ENCODE measurements at places on chromosomes 12 and 14. TPM values are rescaled to one million over a fixed set of nuclear protein-coding genes. Genes with fewer than 3 reads are reported as not detected.

KRT73 gene
- total RNA-seq = not detected

ABCC9 gene
- 10.5 TPM for total RNA-seq

FAM186B gene
- 0.63 TPM for total RNA-seq

TMEM233 gene
- total RNA-seq = not detected

PEX5 gene
- 24.9 TPM for total RNA-seq

SPIC gene
- total RNA-seq = not detected

TOMM20L gene
- not detected for total RNA-seq

SLC6A12 gene
- total RNA-seq = not detected

LRFN5 gene
- 13.2 TPM for total RNA-seq

PTHLH gene
- total RNA-seq = 0.47 TPM

KIF5A gene
- 0.60 TPM for total RNA-seq

FGF6 gene
- not detected for total RNA-seq

KRT78 gene
- not detected for total RNA-seq

CEP170B gene
- 7.1 TPM for total RNA-seq

CCDC177 gene
- 0.09 TPM for total RNA-seq

PAPLN gene
- total RNA-seq = 4.6 TPM

DUSP16 gene
- 4.6 TPM for total RNA-seq

CLEC1B gene
- total RNA-seq = not detected

EML5 gene
- 0.32 TPM for total RNA-seq

CLEC14A gene
- 1.1 TPM for total RNA-seq

CARMIL3 gene
- total RNA-seq = 0.17 TPM

IL31 gene
- not detected for total RNA-seq

NANOG gene
- not detected for total RNA-seq

LMNTD1 gene
- total RNA-seq = 0.32 TPM

PPP1R1A gene
- total RNA-seq = not detected

LHX5 gene
- total RNA-seq = not detected

CRIP1 gene
- total RNA-seq = 6.2 TPM

CD163 gene
- not detected for total RNA-seq

WNT1 gene
- total RNA-seq = not detected

SLCO1B1 gene
- not detected for total RNA-seq

TROAP gene
- total RNA-seq = 4.7 TPM

SFSWAP gene
- 23.3 TPM for total RNA-seq

HHIPL1 gene
- 8.6 TPM for total RNA-seq

SYNE3 gene
- total RNA-seq = 27.7 TPM

KRT85 gene
- total RNA-seq = not detected

PRB4 gene
- total RNA-seq = not detected

ANKRD33 gene
- total RNA-seq = 0.16 TPM

CLEC4D gene
- total RNA-seq = not detected

BDKRB1 gene
- 13.4 TPM for total RNA-seq

CCNK gene
- total RNA-seq = 17.0 TPM

KRT6A gene
- total RNA-seq = 2.5 TPM

TMPRSS12 gene
- not detected for total RNA-seq

MANSC4 gene
- not detected for total RNA-seq

SNRPF gene
- total RNA-seq = 22.5 TPM

KRT72 gene
- not detected for total RNA-seq

TCL1B gene
- not detected for total RNA-seq

OAS3 gene
- total RNA-seq = 1.9 TPM

IFI27L1 gene
- 18.1 TPM for total RNA-seq

CPNE6 gene
- not detected for total RNA-seq

PARPBP gene
- 4.3 TPM for total RNA-seq

DIO2 gene
- total RNA-seq = 11.5 TPM

PRB2 gene
- not detected for total RNA-seq

Measured in bronchial smooth muscle cell (primary cell).